PC-3 (cell line): ENCODE measurements at places on chromosomes 7 and 10. TPM values are rescaled to one million over a fixed set of nuclear protein-coding genes. Genes with fewer than 3 reads are reported as not detected.

DNA sequence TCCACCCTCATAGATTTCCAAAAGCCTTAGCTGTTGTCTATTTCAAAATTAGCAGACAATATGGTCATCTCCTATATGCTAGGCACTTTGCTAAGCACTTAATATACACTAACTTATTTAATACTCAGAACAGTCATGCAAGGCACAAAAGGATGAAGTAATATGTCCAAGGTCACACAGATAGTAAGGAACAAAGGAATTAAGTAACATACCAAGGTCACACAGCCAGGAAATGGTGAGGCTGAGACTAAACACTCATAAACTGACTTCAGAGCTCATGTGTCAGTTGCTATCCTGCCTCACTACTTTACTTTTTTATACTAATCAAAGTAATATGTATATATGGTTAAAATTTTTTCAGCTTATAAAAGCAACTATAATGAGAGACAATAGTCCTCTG is 23.6 kb upstream of the HIBADH start:
- DNase-seq, result peak; percentile 10

DNA sequence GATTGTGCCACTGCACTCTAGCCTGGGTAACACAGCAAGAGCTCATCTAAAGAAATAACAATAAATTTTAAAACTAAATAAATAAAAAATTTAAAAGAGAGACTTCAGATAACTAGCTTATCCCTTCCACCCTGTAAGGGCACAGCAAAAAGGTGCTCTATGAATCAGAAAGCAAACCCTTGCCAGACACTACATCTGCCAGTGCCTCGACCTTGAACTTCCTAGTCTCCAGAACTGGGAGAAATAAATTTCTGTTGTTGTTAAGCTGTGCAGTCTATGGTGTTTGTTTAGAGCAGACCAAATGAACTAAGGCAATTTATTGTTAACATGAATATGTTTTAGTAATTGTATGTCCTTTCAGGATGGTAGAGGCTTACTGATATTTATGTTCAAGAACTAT is 174.9 kb upstream of the TRIM24 start:
- DNase-seq, result no peak

GRCh38 chr10:125283191-125283835 is 123.0 kb upstream of the CTBP2 start:
- DNase-seq, result no peak

DNA sequence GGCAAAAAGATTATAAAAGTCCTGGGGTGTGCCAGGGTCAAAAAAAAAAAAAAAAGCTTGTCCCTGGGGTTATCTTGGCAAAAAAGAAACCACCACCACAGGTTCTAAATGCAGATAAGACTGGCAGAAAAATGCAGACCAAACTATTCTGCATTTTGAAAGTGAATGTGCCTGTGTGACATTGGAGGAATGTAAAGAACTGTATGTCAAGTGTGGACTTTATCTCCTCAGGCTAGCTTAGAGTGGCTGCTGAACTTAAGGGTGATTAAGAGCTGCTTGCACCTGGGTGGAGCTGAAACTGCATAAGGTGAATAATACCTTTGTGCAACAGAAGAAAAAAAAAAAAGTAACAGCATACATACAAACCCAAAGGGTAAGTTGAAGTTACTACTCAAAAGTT is 1.3 kb upstream of the NAPEPLD start:
- DNase-seq, result peak; percentile 36

DNA sequence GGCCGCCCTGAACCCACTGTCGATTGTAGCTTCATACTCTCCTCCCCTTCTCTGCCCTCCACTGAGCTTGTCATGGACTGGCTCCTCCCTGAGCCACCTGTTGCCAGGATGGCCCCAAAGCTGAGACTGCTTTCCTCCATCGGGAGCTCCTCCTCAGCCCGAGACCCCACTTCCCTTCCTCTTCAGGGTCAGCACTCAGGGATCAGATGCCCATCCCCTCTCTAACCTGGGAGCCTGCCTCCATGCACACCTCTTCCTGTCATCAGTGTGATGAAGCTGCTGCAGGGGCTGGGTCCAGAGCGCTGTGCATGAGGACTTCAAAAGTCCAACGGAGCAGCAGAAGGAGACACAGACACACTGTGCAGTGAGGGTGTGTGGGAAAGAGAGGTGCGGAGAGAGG is 201.1 kb downstream of the WDR37 start:
- DNase-seq, result no peak

DNA sequence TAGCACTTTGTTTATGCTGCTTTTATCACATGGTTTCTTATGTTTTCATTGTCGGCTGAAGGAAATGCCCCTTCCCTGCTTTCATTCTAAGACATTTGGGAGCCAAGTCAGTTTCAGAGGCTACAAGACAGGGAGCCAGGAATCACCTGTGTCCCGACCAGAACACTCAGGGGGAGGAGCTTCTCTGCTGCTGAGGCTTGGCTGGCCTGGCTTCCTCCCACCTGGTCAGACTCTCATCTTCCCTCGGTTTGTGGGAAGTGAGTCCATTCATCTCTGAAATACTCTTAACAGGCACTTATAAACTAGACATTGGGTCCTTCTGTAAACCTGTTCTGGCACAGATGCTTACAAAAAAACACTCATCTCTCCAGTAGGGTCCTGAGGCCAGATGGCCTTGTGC is 19.6 kb upstream of the GOLGA7B start:
- no peak for DNase-seq

DNA sequence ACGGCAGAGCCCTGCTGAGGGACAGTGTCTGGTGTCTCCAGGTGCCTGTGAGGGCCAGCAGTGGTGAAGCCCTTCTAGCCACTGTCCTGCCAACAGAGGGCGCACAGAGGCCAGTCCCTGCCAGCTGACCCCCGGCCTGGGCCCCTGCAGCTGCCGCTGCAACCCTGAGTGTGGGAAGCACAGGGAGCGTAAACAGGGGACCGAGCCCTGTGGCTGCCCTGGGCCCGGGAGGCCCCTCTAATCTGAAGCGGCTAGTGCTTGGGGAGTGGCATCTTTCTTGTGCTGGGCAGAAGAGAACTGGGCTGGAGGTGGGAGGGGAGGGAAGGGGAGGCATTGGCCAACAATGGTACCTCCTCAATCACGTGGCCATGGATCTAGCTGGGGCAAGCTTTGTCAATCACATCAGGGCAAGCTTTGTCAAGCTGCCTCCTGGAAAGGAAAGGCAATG is 34.6 kb downstream of the TRIM8 start:
- peak; percentile 42 for DNase-seq

- DNase-seq, result peak; percentile 76
These were observed 49.9 kb downstream of the PWWP2B start for GRCh38 chr10:132446661-132447445.

DNA sequence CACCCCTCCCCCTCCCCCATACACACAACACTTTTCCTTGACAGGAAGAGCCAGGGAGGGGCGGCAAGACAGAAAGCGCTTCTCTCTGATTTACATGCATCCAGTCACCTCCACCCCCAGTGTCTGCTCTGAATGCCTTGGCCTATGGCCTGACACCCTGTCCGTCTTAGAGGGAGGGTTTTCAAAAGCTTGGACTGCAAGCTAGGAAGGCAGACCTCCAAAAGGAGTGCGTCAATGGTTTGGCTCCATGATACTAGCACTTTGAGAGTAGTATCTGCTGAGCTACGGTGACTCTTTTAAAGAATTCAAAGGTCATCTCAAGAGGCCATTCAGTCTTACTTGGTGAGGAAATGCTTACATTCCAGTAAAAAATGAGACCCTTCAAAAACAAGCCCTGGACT is 20.3 kb upstream of the PAX2 start:
- no peak for DNase-seq

GNAT3 gene
- total RNA-seq, result not detected in 2 replicates

SFMBT2 gene
- total RNA-seq, result 1.9 and 2.1 TPM in 2 replicates

DNAH11 gene
- 1.6 and 5.2 TPM in 2 replicates for total RNA-seq

TSPAN13 gene
- total RNA-seq, result 27.6 and 34.9 TPM in 2 replicates

IFIT3 gene
- 5.0 and 7.1 TPM in 2 replicates for total RNA-seq

ELN gene
- 0.07 TPM in 1 of 2 replicates, not detected in the other for total RNA-seq

MYH16 gene
- 2.8 and 4.7 TPM in 2 replicates for total RNA-seq
